Stimulated activated CD8-positive, alpha-beta memory T cell treated with anti-CD3 and anti-CD28 coated beads, Interleukin-4, amount 100 ng/mL, for 24 hours (primary cell): ENCODE measurements at places on chromosomes 2 and 18.

GRCh38 chr2:102055346-102055990, 63.7 kb downstream of the IL1R2 start:
- no peak for DNase-seq

GRCh38 chr2:46800625-46801349, 114.8 kb downstream of the MCFD2 start:
- DNase-seq: no peak

- DNase-seq: no peak
Measured at GRCh38 chr2:194494401-194494800, 1162.6 kb upstream of the SLC39A10 start.

- no peak for DNase-seq
Measured at GRCh38 chr2:204681412-204681811, 136.1 kb downstream of the PARD3B start.
